Pulmonary artery endothelial cell (primary cell): ENCODE measurements at places on chromosomes 2 and 18. TPM values are rescaled to one million over a fixed set of nuclear protein-coding genes. Genes with fewer than 3 reads are reported as not detected.

Gene REG3A
- total RNA-seq, result not detected in 2 replicates

- no peak for DNase-seq
These were observed 8.8 kb upstream of the CABLES1 start for GRCh38 chr18:23126376-23127056.

DNA sequence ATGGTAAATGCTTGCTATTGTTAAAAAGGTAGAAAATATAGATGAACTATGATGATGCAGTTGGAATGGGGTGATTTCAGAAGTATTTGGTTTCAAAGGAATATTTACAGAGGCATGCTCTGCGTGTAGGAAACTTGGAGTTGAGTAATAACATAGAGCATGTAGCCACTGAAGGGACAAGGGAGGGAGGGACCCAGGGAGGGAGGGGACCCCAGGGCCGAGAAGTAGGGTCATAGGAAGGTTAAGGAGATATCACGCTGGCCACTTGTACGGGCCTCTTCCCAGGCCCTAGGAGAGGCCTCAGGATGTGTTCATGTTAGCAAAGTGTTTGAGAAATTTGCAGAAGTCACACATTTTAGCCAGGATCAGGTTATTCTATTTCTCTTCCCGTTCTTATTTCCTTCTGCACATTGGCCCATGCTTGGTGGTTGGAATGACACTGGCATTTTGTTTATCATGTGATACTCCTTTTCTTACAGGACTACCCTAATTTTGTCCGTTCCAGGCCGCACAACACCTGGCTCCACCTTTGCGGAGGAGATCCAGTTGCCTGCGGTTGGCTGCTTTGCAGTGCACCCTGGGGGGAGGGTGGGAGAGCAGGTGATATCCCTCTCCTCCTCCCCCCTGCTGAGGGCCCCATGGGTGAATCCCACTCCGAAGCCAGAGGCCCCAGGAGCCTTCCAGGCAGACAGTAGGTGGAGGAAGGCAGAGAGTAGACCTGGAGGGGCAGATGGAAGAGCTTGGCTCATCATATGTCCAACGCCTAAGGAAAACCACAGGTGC lies 16.9 kb upstream of the ACKR3 start:
- DNase-seq, result no peak

DNA sequence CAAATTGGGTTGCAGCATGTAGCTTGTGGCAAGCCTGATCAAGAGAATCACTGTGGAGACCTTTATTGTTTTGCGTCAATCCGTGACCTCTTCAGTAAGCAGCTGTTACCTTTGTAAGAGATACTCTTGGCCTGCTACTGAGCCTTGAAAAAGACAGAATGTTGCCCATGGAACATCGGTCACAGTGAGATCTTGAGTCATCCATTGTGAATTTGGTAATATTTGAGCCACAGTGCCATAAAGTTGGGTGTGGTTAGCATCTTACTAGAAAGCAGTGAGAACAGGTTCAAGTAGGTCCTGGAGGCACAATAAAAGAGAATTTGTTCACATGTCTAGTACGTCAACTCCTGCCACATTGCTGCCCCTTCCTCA lies 12.7 kb upstream of the EFR3B start:
- no peak for DNase-seq

GRCh38 chr18:3250237-3251107 lies 2.9 kb downstream of the MYL12A start:
- DNase-seq, result no peak

DNA sequence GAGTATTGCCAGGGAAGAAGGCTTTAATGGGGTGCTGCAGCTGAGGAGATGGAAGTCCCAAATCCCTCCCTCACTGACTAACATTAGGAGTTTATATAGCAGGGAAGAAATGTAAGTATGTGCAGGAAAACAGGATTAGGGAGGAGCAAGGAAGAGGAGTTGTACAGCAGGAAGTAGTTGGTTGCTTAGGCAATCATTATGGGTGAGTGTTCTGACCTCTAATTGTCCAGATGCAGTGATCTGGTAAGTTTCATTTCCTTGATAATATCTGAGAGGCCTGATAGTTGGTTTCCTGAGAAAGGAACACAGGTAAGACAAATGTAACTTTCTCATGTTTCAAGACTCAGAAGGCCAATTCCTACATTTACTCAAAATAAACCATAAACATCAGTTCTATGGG lies 331.9 kb upstream of the GULP1 start:
- no peak for DNase-seq
